ENCODE measurements at places on chromosomes 16 and 17.

DNA sequence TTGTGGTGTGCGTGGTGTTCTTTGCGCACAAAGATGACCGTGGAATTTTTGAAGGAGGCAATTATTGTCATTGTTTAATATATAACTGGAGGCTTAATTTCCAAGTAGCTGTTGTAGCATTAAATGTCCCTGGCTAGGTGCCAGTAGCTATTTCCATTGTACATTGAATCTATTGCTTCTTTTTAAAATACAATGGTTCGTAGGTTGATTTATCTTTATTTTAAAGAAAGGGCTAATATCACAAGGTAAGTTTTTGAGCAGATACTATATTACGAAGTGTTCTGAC, 127.1 kb downstream of the RPTOR start:
- no peak for DNase-seq

DNA sequence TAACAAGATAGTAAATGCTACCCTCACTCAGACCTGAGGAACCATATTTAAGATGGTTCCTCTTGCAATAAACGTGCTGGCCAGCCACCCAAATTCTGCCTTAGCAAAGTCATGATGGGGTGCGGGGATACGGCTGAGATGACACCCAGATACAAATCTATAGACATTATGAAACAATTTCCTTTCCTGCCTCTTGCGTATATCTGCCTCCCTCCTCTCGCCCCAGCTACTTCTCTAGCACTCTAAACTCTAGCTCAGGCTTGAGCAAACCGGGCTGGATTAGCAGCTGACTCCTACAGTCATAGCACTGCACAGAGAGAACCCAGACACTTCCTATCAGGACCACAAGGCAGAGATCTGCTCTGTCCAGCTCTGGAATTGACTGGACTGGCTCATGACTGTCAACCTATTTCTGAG, 22.3 kb downstream of the CD300LF start:
- no peak for DNase-seq

DNA sequence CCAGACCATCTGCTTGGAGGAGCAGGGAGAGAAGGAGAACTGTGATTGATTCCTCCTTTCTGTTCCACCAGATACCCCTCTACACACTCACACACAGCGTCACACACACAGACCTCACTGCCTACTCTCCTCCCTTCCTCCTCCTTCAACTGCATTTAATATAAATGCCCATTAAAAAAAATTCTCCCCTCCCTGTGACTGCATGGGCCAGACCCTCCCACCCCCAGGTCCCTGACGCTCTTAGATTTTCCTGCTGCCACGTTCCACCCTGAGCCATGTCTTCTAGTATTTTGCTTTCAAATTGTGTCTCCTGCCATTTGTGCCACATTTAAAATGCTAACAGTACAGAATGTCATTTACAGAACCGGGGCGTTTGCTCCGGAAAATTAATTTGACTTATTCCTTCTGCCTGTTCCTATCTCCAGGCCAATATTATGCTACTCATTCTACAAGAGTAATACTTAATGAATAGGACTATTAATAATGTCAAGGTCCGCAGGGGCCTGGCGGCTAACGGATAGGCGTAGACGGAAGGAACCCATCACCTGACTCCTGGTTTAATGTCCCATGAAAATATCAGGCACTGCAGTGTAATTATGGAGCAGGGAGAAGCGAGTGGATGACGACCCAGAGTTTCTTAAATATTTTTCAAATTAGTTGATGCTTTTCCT, 100.2 kb downstream of the MRM1 start:
- DNase-seq, result no peak

GRCh38 chr17:80264205-80265075, 3.8 kb downstream of the RNF213 start:
- no peak for DNase-seq

DNA sequence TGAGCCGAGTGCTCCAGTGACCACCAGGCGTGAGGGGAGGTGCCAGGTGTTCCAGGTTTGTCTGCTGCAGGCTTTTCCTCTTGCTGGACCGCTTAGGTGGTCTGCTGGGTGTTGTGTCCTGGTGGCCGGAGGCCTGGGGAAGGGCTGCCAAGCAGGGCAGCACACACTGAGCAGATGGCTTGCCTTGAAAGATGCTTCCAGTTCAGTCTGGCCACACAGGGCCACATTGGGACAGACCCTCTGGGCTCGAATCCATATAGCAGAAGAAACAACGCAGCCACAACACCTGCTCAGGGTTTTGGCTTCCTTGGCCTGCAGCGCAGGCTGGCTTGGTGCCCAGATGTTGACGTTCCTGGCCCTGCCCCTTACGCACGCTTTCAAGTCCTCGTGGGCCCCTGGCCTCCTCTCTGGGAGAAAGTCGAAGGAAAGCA, 24.8 kb downstream of the GINS2 start:
- DNase-seq, result no peak

DNA sequence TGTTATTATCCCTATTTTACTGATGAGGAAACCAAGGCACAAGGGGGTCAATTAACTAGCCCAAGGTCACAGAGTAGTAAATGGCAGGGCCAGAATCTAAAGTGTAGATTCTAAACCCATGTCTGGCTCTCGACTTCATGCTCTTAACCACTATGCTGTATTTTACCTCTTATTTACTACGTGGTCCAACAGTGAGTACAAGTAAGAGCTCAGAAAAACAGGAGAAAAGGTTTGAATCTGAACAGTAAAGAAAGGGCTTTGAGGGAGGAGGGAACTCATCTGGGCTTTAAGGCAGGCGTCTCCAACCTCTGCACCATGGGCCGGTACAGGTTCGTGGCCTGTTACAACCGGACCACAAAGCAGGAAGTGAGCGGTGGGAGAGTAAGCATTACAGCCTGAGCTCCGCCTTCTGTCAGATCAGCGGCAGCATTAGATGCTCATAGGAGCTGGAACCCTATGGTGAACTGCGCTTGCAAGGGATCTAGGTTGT, 62.9 kb downstream of the SMURF2 start:
- no peak for DNase-seq

DNA sequence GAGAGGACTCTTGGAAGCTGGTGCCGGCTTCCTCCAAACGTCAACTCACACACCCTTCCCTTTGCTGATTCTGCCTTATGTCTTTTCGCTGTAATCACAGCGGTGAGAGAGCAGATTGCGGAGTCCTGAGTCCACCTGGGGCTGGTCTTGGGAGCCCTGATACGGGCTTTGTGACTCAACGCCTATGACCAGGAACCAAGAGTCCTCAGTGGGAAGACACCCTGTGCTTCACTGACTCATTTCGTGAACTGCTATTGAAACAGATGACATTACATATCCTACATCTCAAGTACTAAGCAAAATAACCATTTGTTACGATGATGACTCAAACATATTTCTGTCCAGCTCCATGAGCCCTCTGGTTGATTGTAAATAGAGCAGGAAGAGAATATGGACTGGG, 90.7 kb upstream of the CREBBP start:
- DNase-seq, result no peak

DNA sequence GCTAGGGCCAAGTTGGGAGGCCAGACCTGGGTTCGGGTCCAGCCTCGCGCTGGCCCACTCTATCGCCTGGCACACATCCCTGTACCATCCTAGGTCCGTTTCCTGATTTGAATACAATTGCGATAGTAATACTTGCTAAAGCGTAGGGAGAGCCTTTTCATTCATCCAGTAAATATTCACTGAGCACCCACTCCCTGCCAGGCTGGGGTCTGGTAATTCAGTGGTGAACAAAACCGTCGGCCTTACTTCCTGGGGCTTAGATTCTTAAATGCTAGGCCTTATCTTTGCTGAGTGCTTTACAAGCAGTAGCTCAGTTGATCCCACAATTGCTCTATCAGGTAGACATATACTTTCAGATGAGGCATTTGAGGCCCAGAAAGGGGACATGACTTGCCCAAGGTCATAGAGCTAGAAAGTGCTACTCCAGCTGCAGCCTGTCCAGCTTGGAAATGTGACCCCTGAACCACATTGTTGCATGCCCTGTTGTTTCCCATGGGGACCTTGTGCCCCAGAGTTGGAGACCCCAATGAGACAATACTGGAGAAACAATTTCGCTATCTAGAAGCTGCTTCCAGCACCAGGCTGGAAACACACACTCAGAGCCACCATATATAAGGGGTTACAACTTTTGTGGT, 691 bp downstream of the USB1 start:
- no peak for DNase-seq

- DNase-seq, result no peak
Observed at GRCh38 chr17:17127730-17128291, 78.3 kb downstream of the PLD6 start.

DNA sequence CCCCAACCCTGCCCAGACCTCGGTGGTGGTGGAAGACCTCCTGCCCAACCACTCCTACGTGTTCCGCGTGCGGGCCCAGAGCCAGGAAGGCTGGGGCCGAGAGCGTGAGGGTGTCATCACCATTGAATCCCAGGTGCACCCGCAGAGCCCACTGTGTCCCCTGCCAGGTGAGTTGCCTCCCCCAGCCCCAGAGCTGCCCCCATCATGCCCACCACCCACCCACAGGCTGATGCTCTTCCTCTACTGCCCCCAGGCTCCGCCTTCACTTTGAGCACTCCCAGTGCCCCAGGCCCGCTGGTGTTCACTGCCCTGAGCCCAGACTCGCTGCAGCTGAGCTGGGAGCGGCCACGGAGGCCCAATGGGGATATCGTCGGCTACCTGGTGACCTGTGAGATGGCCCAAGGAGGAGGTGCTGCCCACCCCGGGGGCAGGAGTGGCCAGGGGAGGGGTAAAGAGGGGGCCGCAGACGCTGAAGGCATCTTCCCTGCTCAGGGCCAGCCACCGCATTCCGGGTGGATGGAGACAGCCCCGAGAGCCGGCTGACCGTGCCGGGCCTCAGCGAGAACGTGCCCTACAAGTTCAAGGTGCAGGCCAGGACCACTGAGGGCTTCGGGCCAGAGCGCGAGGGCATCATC, 8.4 kb downstream of the GALK1 start:
- no peak for DNase-seq

GRCh38 chr16:84448444-84448843, 56.0 kb downstream of the MEAK7 start:
- DNase-seq, result no peak

DNA sequence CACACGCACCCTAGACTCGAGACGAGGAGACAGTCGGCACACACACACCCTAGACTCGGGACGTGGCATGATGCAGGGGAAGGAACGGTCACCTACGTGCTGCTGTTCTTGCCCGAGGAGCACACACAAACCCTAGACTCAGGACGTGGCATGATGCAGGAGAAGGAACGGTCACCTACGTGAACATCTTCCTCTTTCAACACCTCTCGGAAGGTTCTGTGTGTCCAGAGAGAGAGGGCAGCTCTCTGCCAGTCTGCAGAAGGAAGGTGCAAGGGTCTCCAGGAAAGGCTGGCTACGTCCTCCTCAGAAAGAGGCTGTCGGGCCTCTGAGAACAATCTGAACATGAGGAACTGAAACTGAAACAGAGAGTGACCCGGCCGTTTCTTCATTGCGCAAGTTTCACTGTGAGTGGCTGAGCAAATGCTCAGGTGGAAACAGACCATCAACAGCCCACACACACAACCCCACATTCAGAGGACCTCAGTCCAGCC, 43.4 kb downstream of the ZNF276 start:
- peak; percentile 44 for DNase-seq

DNA sequence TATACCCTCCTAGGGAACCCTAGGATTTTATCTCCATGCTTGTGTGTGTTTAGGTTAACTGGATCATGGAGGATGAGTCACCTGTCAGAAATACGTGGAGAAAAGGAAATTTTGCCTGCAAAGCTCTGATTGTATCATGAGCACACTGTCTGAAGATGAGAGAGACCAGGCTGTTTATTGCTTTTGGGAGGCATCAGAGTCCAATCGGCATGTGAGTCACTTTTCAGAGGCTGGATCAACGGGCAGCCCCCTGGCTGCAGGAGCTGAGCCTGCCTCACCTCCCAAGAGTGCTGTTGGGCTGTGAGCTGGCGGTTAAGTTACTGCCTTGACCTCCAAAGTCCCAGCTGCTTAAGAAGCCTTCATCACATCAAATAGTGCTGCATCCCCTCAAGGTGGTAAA, 41.5 kb upstream of the MED9 start:
- no peak for DNase-seq

DNA sequence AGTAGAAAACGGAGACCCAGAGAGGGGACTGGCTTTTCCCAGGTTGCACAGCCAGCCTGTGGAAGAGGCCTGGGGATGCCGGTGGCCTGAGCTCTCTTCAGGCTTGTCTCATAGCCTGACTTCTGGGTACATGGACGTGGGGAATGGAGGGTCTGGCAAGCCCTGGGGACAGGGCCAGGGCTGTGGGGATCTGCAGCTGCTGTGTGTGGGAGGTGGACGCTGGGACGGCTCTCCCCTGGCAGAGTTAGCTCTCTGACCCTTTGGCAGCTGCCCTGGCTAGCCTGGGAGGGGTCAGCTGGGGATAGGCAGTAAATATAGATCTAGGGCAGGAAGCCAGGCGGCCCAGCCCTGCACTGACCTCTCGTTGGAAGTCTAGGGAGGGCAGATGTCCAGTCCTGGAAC, 20.5 kb downstream of the SLC4A1 start:
- DNase-seq, result no peak

DNA sequence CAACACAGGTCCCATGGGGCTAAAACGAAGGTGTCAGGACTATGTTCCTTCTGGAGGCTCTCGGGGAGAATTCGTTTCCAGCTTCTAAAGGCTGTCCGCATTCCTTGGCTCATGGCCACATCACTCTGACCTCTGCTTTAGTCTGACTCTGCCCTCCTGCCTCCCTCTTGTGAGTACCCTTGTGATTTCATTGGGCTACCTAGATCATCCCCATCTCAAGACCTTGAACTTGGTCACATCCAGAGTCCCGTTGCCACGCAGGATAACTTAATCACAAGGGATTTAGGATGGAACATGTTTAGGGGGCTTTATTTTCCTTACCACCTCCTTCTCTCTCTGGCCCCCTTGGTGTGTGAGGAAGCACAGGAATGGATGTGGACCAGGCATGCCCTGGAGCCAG, 160.9 kb upstream of the PLCG2 start:
- DNase-seq, result no peak

- DNase-seq, result no peak
Observed at GRCh38 chr17:32596628-32597027, 109.8 kb downstream of the CDK5R1 start.

DNA sequence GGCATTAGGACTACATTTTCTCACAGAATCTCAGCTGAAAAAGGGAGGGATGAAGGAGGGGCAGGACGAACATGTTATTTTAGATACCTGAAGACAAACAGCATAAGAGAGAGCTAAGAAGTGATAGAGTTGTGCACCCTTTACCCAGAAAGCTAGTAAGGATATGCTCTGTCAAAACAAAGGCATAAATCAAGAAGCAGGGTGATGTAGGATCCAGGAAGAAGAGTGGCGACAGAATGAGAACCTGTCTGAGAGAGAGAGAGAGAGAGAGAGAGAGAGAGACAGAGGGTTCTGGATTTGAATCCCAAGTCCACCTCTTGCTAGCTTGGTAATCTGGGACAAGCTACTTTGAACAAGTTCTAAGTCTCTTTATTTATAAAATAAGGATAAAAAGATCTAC, 103.4 kb downstream of the SPAG9 start:
- no peak for DNase-seq

- DNase-seq, result no peak
Observed at GRCh38 chr16:69469807-69470561, 45.6 kb downstream of the CYB5B start.

DNA sequence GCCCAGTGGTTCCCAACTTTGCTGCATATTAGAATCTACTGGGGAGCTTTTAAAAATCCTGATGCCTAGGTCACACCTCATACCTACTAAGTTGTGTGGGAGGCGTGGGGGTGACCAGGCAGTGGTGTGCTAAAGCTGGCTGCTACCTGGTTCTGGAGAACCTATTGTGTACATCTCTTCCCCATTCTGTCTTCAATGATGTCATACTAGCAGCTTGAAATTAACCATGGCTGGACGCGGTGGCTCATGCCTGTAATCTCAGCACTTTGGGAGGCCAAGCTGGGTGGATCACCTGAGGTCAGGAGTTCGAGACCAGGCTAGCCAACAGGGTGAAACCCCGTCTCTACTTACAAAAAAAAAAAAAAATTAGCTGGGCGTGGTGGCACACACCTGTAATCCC, 11.3 kb upstream of the NLK start:
- no peak for DNase-seq
